Activated T-cell treated with anti-CD3 and anti-CD28 coated beads for 24 hours (primary cell): ENCODE measurements at places on chromosomes 2 and 18.

DNA sequence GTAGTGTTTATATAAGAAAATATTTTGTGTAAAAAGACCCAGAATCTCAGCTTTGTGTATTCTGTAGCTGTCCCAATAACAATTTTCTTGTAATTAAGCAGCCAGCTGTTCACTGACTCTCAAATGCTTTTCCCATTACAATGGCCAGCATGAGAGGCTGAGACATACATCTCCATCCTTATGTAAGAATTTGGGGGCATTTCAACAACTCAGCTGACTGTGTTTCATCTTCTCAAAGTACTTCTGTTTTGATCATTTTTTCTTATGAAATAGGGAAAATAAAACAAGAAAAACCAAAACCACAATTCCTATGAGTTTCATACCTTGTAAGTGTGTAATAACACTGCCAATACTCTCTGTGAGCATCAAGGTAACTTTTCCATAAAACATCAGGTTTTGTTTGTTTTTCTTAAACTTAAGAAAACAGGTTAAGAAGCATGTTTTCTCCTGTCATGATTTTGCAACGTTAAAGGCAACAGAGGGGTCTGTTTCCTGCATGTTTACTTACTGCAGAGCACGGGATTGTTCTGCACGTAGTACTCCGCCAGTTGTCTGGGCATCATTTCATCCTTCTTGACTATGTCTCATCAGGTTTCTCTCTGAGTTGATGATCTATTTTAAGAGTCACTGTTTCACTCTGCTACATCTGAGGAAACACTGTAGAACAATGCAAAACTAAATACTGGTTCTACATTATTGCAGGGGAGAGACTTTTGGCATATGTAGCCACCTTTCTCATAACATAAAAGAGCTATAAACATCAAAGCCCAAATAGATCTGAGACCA, 62.9 kb upstream of the CYRIA start:
- no peak for DNase-seq

DNA sequence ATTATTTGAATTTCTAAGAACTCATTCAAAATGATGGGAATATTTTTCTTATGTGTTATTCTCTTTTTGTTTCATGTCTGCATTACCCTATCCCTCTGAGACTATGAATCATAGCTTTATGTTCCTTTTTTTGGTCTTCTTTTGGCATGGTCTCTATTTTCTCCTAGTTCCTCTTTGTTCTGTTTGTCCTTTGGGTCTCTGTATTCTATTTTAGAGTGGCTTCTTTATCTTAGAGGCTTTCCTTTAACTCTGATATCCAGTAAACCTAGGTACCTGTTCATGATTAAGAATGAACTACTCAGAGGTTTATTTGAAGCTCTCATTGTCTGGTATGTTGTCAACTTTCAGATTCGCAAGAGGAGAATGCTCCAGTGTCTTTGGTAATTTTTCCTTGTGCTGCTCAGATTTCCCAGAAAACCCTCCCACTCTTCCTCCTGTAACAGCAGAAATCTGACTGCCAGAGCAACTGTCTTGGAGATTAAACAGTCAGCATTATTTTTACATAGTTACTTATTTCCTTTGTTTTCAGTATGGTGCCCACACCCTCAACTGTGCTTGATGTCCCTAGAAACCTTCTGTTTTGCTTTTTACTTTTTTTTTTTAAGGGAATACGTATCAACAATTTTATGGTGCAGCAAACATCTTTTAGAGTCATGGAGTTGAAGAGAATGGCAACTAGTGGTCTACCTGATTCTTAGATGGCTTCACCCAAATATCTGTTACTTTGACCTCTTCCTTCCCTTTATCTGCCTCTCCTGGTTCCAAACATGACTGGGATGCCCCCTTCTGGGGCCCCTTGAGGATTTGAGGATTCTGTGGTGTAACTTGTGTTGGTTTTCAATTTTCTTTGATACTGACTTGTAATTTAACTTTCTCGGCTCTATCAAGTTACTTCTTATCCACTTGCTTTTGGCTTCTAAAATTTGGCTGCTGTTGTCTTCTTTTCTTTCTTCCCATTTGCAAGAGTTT, 92.0 kb downstream of the DPP10 start:
- DNase-seq = no peak

DNA sequence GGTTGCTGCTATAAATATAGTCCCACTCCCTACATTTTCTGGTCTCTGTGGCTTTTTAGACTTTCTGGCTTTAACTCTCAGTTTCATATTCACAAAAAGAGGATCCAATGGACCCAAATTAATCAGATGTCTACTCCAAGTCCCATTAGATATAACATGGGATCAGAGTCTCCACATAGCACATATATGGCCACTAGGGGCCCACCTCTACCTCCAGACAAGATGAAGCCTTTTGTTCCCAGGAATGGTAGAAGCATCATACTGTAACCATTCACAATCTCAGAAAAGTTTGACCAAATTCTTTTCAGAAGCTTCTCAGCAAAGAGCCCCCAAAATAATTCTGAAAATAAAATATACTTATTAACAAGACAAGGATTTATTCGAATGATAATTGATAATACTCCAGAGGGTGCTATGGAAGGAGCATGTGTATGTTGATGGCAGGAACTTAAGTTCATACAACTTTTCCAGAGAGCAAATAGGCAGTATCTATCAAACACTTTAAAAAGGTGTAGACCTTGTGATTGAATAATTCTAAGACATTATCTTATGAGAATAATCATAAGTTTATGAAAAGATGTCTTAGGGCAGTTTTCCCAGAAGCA, 382.3 kb upstream of the CRIM1 start:
- no peak for DNase-seq

- DNase-seq = no peak
Measured at GRCh38 chr2:213036836-213037235, 114.6 kb downstream of the IKZF2 start.

DNA sequence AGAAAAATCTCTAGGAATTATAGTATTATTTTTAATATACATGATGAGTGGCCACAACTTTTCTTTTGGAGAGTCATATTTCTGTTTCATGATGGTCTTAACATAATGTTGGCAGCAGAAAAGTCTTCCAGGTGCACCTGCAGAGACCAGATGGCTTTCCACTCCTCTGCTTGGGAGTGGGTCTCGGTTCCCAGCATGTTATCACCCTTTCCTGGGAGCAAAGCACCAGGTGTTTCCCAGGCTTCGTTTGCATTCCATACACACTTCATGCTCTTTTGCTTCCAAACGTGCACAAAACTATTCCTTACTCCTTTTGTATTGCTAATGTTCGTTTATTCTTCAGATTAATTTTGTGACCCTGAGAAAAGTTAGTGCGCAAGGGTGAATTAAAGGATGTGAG, 305.2 kb downstream of the CDH2 start:
- DNase-seq = no peak

GRCh38 chr18:55420665-55421307, 167.2 kb downstream of the TCF4 start:
- DNase-seq = no peak

GRCh38 chr2:152513681-152514080, 178.7 kb downstream of the FMNL2 start:
- DNase-seq = no peak

DNA sequence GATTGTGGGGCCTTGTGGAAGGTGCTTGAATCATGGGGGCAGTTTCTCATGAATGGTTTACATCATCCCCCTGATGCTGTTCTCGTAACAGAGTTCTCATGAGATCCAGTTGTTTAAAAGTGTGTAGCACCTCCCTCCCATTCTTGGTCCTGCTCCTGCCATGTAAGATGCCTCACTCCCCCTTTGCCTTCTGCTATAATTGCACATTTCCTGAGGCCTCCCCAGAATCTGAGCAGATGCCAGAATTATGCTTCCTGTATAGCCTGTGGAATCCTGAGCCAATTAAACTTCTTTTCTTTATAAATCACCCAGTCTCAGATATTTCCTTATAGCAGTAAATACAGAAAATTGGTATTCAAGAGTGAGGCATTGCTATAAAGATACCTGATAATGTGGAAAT, 15.6 kb upstream of the WDR75 start:
- no peak for DNase-seq
